ENCODE measurements at places on chromosomes 13 and 19.

- DNase-seq = no peak
Measured at GRCh38 chr13:23554000-23554399, 16.2 kb upstream of the TNFRSF19 start.

DNA sequence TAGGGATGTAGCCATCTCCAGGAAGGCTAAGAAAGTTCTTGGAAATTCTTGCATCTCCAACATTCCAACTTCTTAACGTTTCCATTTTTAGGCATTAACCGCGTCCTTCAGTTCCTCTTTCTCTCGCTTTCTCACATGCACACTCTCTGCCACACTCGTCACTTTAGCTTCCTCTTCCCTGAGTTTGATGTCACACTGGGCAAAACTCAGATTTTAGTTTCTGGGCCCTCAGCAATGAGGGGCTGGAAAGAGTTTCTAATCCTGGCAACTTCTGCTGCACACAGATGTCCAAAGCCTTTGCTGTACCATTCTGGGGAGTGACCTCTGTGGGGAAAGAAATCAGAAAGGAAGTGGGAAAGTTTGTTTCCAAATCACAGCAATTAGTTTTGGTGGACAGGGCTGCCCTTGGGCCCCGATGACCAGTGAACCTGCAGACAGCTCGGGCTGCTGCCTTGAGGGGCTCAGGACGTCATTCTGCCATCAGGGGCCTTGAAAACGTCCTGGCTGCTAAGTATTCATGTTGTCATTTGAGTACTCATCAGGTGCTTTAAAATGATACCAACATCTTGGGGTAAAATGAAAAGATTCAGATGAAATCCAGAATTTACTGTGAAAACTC lies 89.3 kb downstream of the KL start:
- no peak for DNase-seq

GRCh38 chr19:8576273-8576993 lies 809 bp downstream of the MYO1F start:
- no peak for DNase-seq

DNA sequence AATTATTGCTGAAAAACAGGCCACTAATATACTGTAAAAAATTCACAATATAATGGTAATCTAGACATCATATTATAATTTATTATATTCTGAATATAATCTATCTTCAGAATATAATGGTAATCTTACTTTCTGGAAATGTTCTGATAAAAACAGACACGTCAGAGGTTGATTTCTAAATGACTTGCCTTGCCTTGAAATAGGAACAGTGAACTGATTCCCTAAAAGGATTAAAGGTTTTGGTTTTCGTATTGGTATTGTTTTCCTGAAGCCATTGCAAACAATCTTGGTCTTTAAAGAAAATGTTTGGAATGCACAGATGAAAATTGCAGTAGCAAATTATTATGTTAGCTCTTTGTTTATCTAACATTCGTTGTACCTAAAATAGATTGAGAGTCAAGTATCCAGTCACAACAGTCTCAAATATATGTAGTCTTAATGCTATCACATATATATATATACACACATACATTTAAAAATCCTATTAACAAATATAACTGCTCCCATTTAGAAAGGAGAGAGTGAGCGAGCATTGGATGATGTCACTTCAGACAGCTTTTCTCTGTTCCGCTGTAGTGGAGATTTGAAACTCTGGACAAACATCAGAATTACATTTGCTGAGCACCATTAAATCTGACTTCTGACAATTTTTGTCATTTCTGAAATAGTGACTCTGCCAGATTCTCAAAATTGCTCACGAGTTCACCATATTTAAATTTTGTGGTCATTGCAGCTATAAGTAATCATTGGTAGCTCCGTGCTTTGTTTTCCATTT lies 1.7 kb downstream of the ITM2B start:
- DNase-seq = no peak

DNA sequence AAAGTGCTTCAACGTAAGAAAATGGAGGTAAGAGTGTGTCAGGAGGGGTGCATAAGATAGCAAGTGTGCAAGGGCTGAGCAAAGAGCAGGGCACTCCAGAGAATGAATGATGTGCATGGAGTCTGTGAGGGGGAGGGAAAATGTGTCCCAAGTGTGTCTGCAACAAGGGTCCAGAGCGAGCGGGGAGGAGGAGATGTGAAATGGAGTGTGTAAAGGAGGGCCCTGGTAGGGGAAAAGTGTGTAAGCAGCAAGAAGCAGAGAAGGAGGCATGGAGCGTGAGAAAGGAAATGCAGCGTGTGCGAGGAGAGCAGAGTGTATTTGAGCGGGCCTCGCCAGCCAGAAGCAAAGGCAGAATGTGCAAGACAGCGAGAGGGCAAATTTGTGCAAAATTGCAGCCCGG lies 11.8 kb downstream of the C19orf81 start:
- no peak for DNase-seq

GRCh38 chr19:47370045-47370611 lies 21.0 kb downstream of the DHX34 start:
- DNase-seq = no peak

DNA sequence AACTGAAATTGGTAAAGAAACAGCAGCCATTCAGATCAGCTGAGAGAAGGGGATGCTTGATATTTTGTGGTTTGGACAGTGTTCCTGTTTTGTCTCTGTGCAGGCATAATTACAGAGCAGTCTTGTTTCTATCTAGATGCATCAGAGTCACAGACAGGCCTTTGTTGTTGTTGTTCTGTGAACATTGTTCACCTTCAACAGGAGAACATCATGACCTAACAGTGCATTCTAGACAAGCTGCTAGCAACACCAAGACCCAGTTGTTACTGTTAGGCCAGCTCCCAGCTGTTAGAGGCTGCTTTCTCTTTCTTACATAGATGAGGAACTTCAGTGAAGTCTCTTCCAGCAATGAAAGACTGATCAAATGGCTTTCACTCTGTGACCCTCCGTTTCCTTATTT lies 8.5 kb upstream of the LSR start:
- DNase-seq = no peak

- no peak for DNase-seq
Measured at GRCh38 chr19:47729468-47729798, 15.9 kb upstream of the NOP53 start.

GRCh38 chr13:63337921-63338320 lies 1922.3 kb upstream of the PCDH20 start:
- DNase-seq = no peak

DNA sequence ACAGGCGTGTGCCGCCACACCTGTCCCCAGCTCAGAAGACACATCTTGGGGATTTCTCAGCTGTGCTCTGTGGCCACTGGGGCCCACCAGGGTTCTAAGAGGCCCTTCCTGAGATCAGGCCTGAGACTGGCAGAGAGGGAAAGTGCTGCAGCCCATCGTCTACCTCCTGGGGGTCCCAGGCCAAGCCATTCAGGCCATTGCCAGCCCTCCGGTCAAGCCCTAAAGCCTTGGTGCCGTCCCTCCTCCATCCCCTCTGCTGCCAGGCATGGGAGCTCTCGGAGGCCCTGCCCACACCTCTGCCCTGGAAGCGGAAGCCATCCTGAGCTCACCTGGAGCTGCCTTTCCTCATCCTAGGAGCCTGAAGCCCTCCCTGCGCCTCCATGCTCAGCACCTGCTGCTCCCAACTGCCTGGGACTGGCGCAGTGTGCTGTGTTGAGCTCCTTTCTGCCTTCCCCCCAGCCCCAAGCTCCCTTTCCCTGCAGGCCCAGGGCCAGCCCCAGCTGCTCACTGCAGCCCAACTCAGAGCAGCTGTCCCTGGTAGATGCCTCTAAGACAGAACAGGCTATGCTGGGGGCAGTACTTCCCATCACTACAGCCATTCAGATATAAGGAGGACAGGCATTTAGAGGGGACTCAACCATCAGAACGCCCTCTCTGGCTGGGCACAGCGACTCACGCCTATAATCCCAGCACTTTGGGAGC lies 2.9 kb downstream of the SLC7A9 start:
- no peak for DNase-seq

DNA sequence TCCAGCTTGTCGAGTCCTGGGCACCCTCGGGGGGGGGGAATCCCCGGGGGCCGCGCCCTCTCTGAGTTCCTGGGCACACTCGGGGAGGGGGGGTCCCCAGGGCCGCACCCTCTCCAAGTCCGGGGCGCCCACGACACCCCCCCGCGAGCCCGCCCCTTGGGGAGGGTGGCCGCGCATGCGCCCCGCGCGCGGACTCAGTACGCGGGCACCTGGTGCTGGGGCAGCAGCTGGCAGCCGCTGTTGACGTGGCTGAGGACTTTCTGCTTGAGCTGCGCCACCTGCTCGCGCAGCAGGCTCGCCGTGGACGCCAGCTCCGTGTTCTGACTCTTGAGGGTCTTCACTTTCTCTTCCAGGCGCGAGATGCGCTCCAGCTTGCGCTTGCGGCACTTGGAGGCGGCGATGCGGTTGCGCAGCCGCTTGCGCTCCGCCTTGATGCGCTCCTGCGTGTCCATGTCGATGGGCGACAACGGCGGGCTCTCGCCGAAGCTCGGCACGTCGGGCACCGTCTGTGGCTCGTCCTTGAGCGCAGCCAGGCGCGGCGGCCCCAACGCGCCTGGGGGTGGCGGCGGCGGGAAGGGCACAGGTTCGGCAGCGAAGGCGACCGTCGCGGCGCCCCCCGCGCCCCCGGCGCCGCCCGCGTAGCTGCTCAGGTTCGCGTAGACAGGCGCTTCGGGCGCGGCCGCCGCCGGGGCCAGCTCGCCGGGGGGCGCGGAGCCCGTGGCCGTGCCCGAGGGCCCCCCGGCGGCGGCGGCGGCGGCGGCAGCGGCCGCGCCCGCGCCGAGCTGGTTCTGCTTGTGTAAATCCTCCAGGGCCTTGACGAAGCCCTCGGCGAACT lies 958 bp downstream of the JUND start:
- peak; percentile 66 for DNase-seq

DNA sequence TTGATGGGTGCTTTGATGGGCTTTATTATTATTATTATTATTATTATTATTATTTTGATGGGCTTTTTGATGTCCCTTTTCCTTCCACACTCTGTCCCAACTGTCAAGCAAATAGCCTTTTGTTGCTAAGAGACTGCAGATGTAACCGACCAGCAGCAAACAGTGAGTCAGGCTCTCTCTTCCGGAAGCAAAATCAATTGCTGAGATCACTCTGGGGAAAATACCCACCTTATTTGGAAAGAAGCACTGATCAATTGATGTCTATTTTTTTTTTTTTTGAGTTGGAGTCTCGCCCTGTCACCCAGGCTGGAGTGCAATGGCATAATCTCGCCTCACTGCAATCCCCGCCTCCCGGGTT lies 2.9 kb downstream of the LDLR start:
- no peak for DNase-seq

DNA sequence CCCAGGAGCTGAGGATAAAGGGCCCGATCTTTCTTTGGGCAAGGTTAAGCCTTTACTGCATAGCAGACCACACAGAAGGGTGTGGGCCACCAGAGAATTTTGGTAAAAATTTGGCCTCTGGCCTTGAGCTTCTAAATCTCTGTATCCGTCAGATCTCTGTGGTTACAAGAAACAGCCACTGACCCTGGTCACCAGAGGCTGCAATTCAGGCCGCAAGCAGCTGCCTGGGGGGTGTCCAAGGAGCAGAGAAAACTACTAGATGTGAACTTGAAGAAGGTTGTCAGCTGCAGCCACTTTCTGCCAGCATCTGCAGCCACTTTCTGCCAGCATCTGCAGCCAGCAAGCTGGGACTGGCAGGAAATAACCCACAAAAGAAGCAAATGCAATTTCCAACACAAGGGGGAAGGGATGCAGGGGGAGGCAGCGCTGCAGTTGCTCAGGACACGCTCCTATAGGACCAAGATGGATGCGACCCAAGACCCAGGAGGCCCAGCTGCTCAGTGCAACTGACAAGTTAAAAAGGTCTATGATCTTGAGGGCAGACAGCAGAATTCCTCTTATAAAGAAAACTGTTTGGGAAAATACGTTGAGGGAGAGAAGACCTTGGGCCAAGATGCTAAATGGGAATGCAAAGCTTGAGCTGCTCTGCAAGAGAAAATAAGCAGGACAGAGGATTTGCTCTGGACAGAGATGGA lies 8.4 kb upstream of the CEACAM19 start:
- DNase-seq = no peak

GRCh38 chr19:49558591-49558990 lies 21.8 kb downstream of the NOSIP start:
- no peak for DNase-seq

GRCh38 chr13:47004540-47004939 lies 107.7 kb upstream of the HTR2A start:
- DNase-seq = no peak

DNA sequence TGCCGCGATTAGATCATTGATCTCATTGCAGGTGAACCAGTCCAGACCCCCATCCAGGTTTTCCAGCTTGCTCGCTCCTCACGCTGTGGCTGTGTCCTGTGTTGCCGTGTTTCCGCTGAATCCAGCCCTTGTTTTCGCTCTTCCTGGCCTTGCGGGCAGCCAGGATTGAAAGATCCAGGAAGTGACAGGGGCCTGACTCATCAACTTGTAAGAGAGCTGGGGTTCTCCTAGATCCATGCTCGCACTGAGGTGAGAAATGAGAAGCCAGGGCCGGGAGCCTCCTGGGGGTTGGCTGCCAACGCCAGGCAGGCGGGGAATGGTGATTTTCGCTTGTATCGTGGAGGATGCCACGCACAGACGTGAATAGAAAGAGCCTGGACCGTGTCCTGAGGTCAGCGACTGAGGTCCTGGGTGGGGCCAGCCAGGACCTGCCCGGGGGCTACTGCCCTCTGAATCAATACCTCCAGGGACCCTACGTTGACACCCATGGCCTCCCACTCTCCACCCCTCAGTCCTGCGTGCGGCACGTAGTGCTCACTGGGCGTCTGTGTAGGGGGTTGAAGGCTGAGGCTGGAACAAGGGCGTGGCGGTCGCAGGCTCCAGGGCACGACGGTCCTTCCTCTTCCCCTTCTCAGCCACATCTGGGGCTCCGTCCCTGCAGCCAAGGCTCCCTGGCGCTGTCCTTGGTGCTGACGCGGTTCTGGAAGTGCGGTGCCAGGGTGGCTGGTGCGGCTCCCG lies 7.3 kb upstream of the PTPRH start:
- peak; percentile 12 for DNase-seq

GRCh38 chr19:33620611-33621010 lies 1.1 kb upstream of the CHST8 start:
- DNase-seq = no peak

DNA sequence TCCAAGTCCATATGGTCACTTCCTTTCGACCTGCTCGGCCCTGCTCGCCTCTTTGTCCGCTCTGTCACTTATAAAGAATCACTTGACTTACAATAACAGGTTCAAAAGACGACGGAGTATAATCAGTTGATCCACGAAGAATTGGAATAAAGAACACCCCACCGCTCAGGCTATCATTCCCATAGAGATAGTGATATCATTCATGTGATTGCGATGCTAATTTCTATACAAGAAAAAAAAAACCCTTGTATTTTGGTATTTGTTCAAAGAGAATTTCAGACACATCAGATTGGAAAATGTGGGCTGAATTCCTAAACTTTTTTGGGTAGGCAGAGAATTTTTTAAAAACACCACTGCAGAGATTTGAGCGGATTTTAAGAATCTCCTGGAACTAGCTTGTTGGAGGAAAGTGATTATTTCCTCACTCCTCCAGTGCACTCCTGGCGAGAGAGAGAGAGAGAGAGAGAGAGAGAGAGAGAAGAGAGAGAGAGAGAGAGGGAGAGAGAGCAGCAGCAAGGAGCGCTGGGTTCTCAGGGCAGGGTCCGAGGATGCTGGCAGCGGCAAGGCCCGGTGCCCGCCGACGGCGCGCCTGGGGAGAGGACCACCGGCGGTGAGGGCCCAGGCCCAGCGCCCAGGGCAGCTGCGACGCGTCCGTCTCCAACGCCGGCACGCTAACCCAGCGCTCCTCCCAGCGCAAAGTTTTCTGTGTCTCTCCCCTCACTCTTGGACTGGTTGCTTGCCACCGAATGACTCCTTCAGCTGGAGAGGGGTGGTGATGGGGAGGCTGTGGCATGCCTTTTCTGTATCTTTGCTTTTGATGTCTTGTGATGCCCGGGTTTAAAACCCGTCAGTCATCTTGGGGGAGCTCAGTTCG lies 149.0 kb upstream of the ZNF536 start:
- DNase-seq = no peak

GRCh38 chr13:109844396-109844795 lies 58.0 kb upstream of the IRS2 start:
- DNase-seq = no peak
